ENCODE measurements at places on chromosomes 11 and 22.

GRCh38 chr11:118610225-118610772 lies 2.9 kb downstream of the PHLDB1 start:
- no peak for DNase-seq

GRCh38 chr22:49435596-49435995 lies 392.1 kb downstream of the BRD1 start:
- no peak for DNase-seq

- no peak for DNase-seq
Measured at GRCh38 chr11:17541330-17541885, 2.8 kb downstream of the USH1C start.

GRCh38 chr11:65316227-65317024 lies 1.8 kb downstream of the CDC42EP2 start:
- no peak for DNase-seq

- DNase-seq, result no peak
Measured at GRCh38 chr11:111589114-111589513, 13.1 kb upstream of the SIK2 start.

- DNase-seq, result no peak
Measured at GRCh38 chr22:24319451-24319850, 48.8 kb downstream of the SPECC1L start.

GRCh38 chr11:71491940-71492339 lies 35.1 kb upstream of the KRTAP5-7 start:
- no peak for DNase-seq

DNA sequence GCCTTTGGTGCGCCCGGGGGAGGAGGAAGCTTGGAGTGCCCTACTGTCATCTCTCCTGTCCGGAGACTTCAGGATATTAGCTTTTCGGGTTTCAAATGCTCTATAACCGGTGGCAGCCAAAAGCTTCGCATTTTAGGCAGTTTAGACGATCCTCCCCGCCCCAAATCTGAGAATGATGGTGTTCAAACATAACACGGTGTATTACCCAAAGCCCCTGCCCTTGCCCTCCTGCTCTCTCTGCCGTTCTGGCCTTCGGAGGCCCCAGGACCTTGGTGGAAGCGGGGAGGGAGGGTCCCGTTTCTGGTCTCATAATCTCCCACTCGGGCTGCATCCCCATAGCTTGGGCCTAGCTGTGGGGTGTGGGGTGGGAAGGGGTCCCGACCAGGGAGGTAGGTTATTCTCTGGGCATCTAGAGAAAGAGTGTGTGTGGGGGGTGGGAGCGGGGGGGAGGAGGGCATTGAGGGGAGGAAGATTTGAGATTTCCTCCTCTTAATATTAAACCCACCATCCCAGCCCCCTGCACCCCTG lies 2.3 kb downstream of the PKNOX2 start:
- DNase-seq, result no peak

DNA sequence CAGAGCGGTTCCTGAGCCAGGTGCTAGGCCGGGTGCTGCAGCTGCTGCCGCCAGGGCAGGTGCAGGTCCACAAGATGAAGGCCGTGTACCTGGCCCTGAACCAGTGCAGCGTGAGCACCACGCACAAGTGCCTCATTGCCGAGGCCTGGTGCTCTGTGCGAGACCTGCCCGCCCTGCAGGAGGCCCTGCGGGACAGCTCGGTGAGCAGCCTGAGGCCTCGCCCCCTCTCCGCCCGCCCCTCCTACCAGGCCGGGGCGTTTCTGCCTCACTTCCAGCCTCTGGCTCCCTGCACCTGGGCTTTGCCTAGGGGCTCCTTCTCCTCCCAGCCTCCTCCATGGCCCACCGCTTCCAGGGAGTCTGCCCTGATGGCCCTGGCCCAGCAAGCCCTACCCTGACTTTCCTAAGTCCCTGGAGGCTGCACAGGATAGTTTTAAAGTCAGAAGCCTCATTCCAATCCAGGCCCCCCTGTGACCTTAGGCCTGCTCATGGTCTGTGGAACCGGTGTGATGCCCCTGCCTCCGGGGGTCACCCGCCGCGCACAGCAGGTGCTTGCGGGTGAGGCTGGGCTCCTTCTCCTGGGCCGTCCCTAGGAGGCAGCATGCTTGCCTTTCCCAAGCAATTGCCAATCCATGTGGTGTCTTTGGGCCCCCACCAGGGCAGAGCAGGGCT lies 5.5 kb downstream of the TCIRG1 start:
- no peak for DNase-seq

GRCh38 chr11:8375932-8376331 lies 112.3 kb upstream of the LMO1 start:
- no peak for DNase-seq

GRCh38 chr11:62137881-62138629 lies 14.2 kb downstream of the INCENP start:
- DNase-seq, result no peak

- DNase-seq, result peak; percentile 2
Measured at GRCh38 chr11:124586238-124586860, 16.6 kb downstream of the OR8A1 start.

- no peak for DNase-seq
Measured at GRCh38 chr11:10771457-10771856, 20.4 kb downstream of the CTR9 start.

GRCh38 chr11:134685793-134686380 lies 273.8 kb upstream of the B3GAT1 start:
- DNase-seq, result no peak

- no peak for DNase-seq
Measured at GRCh38 chr11:72066855-72067254, 13.5 kb downstream of the NUMA1 start.

Data from effector CD8-positive, alpha-beta T cell (primary cell).